ENCODE measurements at places on chromosomes 1 and 21.
A peak's percentile ranks its signal among the peaks of the same experiment; 100 is the strongest.

GRCh38 chr1:160814856-160815255 is 18.9 kb downstream of the LY9 start:
- no peak for DNase-seq

GRCh38 chr1:68173936-68174737 is 58.2 kb downstream of the WLS start:
- DNase-seq = peak; percentile 49

GRCh38 chr1:192950926-192951325 is 108.2 kb downstream of the UCHL5 start:
- no peak for DNase-seq

DNA sequence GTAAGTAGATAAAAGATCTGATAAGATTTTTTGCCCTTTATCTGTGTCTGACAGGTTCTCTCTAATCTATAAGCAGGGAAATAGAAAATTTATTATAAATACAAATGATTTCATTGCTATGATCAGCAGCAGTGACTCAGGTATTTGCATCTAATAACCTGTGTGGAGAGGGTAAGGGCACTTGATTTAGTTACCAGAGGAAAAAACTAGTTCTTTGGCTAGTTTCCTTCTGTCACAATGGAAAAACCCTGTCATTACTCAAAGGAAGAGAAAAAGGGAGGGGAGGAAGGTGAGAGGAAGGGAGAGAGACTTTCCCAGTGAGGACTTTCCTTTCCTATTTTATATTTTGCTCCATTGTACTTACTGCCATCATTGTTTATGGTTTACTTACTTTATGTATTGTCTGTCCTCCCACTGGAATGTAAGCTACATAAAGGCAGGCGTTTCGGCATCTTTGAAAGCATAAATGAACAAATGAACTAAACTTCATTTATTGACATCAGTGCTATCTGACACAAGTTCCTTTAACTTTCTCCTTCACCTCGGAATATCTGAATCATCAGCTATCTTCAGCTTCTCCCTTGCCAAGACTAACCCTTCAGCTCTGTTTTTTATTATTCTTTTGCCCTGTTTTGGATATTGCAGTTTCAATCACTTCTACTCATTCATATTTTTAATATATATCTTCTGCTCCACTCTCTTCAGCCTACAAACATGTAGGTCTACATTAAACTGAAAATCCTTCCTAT is 34.9 kb downstream of the WDR3 start:
- DNase-seq = no peak

- no peak for DNase-seq
Measured at GRCh38 chr1:92291372-92291999, 7.3 kb downstream of the GLMN start.

- DNase-seq = no peak
Measured at GRCh38 chr1:204219971-204220616, 6.3 kb upstream of the GOLT1A start.

DNA sequence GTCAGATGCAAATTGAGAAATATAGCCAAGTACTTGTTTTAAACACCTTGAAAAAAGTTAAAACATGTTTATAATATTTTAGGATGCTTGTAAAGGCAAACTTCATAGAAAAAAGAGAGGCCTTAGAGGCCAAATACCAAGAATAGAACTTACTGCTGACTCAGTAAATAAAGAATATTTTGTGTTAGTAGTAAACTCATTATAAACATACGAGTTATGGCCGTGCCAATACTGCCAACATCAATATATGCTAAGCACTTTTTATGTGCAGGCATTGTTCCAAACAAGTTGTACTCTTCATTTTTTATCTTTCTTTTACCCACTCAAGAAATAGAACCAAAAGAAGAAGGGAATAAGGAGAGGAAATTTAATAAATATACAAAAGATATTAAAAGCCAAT is 705.9 kb upstream of the NCAM2 start:
- no peak for DNase-seq

GRCh38 chr1:103283371-103283770 is 175.0 kb upstream of the COL11A1 start:
- DNase-seq = no peak

- no peak for DNase-seq
Measured at GRCh38 chr1:95071539-95071938, 1.2 kb downstream of the ALG14 start.

GRCh38 chr21:9758888-9759287 is 762.5 kb upstream of the TPTE start:
- DNase-seq = no peak

- DNase-seq = no peak
Measured at GRCh38 chr21:26447932-26448475, 125.1 kb downstream of the CYYR1 start.

DNA sequence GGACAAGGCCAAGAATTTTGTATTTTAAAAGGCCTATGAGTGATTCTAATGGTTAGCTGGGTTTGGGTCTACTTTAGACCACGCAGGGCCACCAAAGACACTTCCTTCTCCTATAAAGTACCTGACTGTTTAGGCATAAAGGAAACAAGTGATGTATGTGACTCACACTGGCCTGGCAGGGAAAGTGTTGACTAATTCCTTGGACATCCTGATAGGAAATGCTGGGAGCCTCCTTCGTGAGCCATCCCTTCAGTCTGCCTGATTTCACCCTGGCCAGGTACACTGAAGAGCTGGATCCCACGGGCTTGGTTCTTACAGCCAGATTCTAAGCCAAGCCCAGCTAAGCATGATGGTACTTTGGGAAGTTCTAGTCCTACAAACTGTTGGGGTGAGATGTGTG is 100.5 kb upstream of the HMGB4 start:
- DNase-seq = no peak

GRCh38 chr1:48947761-48948537 is 171.3 kb upstream of the BEND5 start:
- no peak for DNase-seq

GRCh38 chr1:203088441-203088840 is 2.6 kb upstream of the MYOG start:
- no peak for DNase-seq

- no peak for DNase-seq
Measured at GRCh38 chr21:44261675-44262295, at the start of gene DNMT3L. TSS of gene DNMT3L (minus strand) at chr21:44261897. CDS start at chr21:44261259, 638 bp downstream.

DNA sequence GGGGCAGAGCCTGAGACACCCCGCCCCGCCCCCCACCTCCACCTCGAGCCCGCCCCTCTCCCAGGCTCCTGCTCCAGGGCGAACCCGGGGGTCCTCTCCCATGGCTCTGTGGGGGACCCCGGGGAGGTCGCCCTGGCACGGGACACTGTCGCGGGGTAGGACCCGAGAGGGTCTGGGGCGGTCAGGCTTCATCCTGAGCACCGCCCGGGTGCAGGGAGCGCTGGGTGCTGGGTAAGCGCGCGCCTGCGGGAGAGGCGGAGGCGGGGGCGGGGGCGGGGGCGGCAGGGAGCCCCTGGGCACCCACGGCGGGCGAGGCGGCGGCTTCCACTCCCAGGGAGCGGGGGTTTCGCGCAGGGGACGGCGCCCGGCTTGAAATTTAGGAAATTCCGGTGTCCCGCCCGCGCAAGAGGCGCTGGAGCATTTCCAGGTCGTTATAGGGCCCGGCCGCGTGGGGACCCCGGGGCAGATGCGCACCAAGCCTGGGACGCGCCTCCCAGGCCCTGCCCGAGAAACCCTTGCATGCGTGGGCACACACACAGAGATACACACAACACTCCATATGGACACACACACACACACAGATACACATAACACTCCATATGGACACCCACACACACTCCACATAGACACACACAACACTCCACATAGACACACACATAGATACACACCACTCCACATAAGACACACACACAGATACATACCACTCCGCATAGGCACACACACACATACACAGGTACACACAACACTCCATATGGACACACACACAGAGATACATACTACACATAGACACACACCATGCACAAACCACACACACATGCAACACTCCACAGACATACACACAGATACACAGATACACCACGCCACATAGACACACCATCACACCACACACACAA is 48.7 kb upstream of the SLC19A1 start:
- DNase-seq = peak; percentile 54

GRCh38 chr1:230306169-230306568 is 120.0 kb downstream of the PGBD5 start:
- no peak for DNase-seq

- peak; percentile 98 for DNase-seq
Measured at GRCh38 chr1:23562137-23562876, 3.0 kb upstream of the ID3 start.

GRCh38 chr1:172724765-172725613 is 66.1 kb downstream of the FASLG start:
- no peak for DNase-seq

DNA sequence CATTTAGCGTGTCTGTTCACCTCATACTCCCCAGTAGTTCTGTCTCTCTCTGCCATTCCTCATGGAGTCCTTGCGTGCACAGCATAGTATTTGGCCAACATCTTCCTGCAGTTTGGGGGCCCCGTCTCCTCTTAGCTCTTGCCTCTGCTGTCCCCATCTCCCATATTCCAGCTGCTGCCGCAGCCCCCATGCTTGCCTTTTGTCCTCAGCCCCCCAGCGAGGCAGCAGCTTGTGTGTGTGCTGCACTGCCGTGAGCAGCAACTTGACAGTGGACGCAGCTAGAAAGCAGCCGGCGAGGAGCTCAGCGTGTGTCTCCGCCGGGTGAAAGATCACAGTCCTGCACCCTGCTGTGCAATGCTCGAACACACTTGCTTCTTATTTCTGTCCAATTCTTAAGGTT is 164.2 kb upstream of the COL6A1 start:
- DNase-seq = peak; percentile 29

GRCh38 chr1:30908316-30908695 is 252 bp downstream of the SDC3 start:
- DNase-seq = no peak

DNA sequence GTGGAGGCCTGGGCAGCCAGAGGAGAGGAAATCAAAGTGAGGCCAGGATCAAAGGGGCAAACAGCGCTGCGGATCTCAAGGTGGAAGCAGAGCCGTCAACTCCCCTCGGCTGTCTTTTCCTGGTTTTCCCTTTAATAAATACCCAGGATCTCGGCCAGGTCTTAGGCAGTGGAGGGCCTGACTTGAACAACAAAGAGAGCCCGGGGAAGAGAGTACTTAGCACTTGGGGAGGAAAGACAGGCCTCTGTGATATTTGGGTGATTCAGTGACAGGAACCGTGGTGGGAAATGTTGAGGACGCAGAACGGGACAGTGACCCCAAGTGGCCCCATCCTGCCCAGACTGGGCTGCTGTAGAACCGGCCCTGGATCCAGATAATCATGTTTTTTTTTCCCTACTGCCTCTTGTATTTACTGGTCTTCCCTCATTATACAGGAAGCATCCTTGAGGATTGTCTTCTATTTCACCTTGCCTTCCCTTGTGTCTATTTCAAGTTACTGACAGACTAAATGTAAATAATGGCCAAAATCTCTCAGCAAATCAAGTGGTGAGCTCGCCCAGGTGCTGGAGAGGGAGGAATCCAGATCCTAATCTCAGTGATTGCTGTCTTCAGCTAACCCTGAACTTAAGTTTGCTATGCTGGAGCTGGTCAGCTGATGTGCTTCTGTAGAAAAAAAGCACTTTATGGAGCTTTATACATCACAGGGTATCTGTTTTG is 2.8 kb upstream of the MIXL1 start:
- no peak for DNase-seq

DNA sequence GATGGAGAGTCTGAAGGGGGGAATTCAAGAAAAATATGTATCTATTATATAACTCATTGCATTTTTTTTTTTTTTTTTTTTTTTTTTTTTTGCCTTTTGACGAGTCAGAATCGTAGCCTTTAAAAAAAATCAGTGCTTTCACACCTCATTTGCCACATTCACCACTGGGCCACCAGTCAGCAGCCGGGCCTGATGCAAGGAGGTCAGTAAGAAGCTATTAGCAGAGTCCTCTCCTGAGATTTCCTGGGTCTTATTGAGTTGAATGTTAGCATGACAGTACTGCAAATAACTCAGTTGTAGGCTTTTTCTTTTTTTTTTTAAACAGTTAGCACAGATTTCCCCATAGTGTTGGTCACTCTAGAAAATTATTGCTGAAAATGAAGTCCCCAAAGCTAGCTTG is 139.8 kb downstream of the SPATA17 start:
- DNase-seq = no peak

DNA sequence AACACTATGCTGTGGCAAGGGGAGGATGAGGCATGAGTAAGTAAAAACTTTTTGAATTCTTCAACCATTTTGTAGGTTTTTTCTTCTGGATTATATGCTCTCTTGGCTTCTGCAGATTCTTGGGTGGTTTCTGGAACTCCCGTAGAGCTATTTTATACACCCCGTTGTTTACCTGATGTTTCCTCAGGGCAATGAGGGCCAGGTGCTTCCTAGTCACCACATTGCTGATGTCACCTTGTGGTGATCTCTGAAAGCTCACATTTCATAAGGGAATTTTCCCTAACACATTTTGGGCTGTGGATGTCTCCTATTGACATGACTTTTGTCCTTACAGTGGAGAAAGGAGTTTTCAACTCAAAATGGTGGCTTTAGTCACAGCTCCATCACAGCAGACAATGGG is 356.6 kb downstream of the PLA2G4A start:
- DNase-seq = no peak

DNA sequence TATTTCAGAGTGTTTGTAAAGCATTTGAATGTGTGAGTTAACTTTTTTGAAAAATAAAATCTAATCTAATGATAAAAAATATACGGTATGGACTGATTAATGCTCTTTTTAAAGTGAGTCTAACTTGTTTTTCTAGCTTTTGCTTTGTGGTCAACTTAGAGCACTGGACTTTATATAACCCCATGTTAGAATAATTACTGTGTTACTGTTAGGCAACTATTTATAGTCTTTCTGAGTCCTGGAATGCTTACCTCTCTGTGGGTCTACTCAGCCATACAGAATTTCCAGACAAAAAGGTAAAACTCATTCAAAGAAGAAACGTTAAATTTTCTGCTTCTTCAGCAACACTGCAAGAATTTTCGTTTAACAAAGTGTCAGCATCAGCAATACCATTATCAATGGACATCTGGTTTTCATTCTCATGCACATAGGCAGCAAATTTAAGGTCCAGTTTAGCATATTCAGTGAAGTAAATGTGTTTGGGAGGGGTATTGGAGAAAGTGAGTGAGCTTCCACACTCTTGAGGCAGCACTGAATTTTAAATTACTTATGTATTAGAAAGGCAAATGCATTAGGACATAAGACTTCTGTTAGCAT is 664.7 kb upstream of the NEGR1 start:
- no peak for DNase-seq

DNA sequence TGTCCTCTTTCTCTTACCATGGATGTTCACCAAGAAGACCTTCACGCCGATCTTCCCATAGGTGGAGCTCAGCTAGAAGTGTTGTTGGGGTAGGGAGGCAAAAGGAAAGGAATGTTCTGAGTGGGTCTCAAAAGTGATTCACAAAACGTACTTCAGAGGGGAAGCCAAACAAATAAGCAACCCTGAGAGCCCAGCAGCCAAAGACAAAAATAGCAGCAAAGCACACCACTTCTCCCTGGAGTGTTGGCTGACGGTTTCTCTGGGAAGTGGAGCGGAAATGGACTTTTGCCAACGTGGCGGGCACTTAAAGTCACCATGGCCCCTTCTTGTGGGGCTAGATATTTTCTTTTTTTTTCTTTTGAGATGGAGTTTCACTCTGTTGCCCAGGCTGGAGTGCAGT is 23.1 kb downstream of the SLC26A9 start:
- peak; percentile 68 for DNase-seq
